ENCODE measurements at places on chromosomes 6 and 20.

- DNase-seq: no peak
Measured at GRCh38 chr20:22862671-22863230, 172.4 kb upstream of the SSTR4 start.

DNA sequence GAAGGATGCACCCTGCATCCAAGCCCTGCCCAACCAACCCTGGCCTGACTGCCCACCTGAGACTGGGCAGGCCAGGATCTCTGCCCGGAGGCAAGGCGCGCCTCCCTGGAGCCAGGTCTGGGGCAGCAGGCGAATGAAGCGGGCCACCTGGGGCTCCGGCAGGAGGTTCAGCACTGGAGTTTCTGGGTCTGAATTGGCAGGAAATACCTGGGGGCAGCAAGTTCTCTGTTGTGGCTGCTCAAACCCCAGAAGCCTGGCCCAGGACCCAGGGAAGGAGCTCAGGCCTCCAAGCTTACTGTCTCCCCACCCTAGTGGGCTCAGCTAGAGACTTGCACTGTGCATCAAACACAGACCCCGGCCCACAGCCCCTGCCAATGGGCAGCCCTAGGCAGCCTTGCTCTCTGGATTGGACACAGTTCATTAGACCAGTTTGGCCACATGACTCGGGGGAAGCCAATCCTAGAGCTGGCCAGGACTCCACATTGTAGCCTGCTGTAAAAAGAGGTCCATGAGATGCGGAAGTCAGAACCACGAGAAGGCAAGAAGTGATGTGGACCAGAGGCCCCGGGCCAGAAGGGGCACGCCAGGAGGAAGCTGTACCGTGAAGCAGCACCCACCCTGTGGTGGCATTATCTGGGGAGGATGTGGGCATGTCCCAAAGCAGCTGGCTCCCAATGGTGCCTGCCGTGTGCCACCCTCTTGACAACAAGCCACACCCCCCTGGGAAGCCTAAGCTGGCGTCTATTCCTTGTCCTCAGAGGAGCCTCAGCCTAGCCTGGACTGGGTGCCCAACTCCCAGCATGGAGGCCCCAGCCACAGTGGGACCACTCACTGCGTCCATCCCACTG, 3.1 kb downstream of the CPXM1 start:
- DNase-seq: no peak

GRCh38 chr6:170043881-170044790, 246.7 kb downstream of the DLL1 start:
- no peak for DNase-seq

DNA sequence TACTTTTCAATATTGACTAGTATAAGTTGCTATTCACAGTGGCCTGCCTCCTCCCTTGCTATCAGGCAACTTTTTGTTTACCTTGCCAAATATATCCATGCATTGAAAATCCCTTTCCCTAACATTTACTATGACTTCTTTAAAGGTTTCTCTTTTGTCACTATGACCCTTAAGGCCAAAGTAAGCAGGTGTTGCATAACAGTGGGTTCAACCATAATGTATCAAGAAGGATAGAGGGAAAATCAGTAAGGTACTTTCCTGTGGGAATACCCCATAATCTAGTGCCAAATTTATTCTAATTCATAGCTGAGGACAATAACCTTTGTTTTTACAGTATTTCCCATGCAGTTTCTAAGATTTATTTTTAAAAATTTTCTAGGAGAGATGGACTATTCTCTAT, 527.6 kb downstream of the CDKAL1 start:
- DNase-seq: no peak

DNA sequence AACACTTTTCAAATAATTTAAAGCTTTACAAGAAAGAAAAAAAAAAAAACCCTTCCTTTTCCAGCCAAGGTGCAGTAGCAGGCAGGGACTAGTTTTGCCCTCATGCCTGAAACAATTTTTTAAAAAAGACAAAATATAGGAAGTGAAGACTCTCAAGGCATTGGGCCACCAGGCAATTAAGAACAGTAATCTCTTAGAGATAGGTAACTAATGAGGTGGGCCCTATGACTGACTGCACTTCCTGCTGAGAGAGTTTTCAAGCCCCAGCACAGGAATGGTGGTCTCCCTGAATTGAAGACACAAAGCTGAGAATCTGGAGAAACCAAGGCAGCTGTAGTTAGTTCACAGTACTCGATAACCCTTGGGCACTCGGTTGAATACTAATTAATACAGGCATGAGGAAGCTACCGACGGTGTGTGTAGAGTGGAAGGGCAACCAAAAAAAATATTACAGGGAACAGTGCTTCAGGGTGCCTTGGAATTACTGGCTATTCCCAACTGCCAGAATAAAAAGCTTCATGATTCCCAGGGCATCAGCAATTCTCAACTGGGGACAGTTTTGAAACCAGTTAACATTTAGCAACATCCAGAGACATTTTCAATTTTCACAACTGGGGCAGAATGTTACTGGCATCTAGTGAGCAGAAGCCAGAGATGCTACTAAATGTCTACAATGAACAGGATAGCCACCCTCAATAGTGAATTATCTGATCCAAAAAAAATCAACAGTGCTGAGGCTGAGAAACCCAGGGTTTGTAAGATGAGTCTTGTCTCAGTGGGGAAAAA, 36.0 kb upstream of the PLN start:
- no peak for DNase-seq

DNA sequence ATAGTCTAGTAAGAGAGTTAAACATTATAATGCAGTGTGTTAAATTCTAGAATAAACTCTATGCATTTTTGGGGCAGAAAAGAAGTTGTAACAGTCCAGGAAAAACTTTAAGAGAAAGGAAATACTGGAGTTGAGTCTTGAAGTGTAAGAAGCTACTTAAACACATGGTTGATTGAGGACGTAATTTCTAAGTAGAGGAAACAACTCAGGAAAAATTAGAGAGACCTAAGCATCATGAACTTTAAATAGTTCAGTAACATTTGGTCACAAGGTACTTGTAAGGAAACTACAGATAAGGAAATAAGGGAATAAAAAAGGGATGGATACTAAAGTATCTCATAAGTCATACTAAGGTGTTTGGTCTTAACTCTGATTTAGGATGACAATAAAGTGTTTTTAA, 4.7 kb upstream of the TRDN start:
- no peak for DNase-seq

DNA sequence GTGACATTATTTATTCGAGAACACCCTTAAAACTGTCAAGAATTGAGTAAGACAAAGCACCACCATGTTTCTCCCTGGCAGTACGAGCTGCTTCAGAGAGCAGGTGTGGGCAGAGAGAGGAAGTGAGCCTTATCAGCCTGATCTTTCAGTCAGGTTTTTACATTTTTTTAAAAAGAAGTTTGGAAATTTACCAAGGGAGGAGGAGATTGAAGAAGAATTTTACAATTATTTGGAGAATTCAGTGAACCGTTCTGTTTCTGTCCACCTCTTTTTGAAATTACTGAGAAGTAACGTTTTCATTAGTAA, 75.5 kb downstream of the ZDHHC14 start:
- no peak for DNase-seq

Data from foreskin fibroblast (primary cell).